Kidney tubule cell (primary cell): ENCODE measurements at places on chromosomes 5 and 9.
A peak's percentile ranks its signal among the peaks of the same experiment; 100 is the strongest.

GRCh38 chr9:3768712-3769457, 243.1 kb upstream of the RFX3 start:
- no peak for DNase-seq

DNA sequence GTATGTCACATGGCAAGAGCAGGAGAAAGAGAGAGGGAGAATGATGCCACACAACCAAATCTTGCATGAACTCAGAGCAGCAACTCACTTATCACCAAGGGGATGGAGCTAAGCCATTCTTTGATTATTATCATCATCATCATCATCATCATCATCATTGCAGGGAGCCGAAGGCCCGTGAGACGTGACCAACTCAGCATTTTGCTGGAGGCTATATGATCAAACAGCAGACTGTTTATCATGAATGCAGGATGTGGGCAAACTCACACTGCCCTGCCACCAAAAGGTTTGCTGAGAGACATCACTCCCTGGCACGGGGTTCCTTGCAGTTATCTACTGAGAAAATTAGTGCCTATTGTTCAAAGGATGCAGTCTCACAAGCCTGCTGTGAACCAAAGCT, 8.6 kb upstream of the ZNF169 start:
- DNase-seq = no peak

- DNase-seq = no peak
Measured at GRCh38 chr5:14331386-14331781, 188.2 kb downstream of the TRIO start.

GRCh38 chr5:163005949-163006348, 431.4 kb upstream of the CCNG1 start:
- DNase-seq = peak; percentile 61

DNA sequence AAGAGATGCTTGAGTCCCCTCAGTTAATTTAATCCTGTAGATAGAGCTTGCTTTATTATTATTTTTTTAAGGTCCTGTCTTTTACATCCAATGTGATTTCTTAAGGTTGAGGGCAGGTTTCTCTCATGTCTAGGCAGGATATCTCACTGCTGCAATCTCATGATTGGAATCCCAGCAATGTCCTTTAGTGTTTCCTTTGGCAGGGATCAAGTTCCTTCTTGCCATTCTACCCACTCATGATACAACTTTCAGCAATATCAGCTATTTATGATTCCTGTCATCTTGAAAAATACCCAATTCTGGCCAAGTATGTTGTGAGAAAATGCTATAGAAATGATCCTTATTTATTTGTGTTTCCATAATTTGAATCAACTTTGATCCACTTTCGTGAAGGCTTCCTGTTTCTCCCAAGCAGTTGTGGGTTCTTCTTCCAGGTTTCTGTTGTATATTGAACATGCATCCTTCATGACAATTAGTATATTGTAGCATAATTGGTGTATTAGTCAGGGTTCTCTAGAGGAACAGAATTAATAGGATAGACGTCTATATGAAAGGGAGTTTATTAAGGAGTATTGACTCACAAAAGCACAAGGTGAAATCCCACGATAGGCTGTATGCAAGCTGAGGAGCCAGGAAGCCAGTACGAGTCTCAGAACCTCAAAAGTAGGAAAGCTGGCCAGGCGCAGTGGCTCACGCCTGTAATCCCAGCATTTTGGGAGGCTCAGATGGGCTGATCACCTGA, 18.4 kb upstream of the VPS13A start:
- DNase-seq = peak; percentile 15

DNA sequence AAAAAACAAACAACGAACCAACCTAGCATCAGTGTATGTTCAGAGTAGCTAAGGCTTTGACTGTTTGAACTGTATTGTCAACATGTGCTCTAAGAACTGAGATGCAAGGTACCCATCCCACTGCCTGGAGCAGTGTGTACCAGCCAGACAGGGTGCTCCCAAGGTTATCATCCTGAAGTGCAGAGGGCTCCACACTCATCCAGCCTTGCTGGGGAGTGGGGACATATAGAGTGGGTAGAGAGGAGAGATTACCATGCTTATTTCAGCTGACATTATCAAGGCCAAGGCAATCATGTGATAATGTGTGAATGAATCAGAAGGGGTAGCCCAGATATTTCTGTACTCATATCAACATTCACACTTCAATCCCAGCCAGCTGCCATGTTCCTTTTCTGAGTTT, 68.7 kb upstream of the ZNF622 start:
- no peak for DNase-seq

- DNase-seq = peak; percentile 17
Measured at GRCh38 chr5:7805379-7805778, 45.6 kb downstream of the CFAP90 start.

DNA sequence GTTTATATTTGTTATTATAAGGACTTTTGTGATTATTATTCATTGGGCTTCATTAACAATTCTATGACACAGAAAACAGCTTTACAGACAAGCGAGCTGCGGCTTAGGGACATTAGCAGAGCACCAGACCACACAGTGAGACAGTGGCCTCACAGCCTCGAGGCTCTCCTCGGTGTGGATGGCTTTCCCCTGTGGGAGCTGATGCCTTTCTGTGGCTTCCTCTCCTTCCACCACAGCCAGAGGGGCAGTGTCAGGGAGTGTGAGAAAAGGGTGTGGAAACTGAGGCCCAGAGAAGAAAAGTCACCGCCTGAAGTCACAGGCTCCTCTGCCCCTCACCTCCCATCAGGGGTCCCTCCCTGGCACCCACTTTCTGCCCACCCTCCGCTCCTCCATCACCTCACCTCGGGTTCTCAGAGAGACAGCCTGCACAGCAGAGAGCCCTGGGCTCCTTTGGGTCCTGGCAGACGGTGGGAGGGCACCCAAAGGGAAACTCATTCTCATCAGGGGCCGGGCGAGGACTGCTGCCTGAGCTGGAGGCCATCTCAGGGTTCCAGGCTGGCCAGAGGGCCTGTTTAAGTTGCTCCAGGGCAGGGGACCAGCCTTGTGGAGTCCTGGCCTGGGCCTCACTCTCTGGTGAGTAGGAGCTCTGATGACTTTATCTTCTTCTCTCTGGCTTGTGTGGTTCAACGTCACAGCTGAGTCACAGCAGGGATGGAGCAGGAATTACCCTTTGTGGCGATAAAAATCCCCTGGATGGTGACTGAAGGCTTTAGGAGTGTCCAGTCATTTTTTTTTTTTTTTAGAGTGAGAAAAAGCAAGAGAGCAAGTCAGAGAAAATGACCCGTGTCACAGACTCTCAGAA, 830 bp downstream of the TRAF1 start:
- DNase-seq = peak; percentile 97

GRCh38 chr9:112905084-112905483, 14.4 kb upstream of the SLC46A2 start:
- peak; percentile 23 for DNase-seq

- DNase-seq = peak; percentile 99
Measured at GRCh38 chr5:181223058-181223728, at the start of gene TRIM41. TSS of gene TRIM41 (plus strand) at chr5:181223281. CDS start at chr5:181224000, 719 bp downstream.

GRCh38 chr9:120882935-120883607, 6.1 kb upstream of the PHF19 start:
- peak; percentile 73 for DNase-seq

DNA sequence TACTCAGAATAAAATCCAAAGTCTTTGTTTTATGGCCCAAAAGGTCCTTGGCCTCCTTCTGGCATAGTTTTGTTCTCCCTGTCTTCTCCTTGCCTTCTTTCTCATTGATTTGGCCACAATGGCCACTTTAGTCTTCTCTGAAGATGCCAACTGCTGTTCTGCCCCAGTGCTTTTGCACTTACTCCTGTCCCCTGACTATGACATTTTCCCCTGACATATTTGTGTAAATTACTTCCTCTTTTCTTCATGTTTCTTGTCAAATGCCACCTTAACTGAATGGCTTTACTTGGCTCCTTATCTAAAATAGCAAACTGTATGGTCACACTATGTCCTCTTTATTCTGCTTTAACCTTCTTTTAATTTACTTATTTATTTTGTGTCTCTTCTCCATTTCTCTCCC, 484.7 kb upstream of the ARRDC3 start:
- no peak for DNase-seq

DNA sequence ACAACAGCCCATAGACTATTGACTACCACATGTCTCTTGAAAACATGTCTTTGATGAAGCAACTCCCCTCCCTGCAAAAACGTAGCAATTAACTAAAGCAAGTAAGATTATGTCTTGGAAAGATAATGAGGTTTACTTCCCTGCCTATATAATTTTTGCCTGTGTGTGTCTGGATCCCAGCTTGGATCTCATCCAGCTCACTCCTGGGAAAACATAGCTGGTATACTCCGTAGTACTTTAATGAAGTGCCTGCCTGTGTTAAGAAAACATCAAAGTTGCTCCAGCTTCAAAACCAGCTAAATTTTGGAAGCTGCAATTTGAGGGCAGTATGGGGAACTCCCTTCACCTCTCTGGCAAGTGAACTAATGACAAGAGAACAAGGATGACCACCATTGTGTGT, 182.6 kb upstream of the C9orf72 start:
- no peak for DNase-seq

DNA sequence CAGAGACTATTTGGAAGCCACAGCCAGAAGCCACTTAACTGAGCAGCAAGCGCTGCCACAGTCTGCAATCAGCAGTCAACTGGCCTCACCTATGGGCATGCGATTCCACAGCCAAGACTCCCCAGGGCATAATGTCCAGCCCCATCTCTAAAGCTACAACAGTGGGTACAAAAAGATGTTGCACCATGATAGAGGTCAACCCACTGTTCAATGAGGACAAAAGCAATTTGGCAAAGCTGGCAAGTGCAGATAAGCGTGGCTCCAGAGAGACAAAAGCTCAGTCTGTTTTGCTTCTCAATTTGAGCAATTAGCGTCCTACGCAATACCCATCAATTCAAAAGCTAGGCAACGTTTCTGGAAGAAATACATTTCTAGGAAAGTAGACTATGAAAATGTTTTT, 3.2 kb downstream of the TAS2R1 start:
- no peak for DNase-seq

GRCh38 chr9:98168153-98168780, 24.2 kb downstream of the CORO2A start:
- no peak for DNase-seq

DNA sequence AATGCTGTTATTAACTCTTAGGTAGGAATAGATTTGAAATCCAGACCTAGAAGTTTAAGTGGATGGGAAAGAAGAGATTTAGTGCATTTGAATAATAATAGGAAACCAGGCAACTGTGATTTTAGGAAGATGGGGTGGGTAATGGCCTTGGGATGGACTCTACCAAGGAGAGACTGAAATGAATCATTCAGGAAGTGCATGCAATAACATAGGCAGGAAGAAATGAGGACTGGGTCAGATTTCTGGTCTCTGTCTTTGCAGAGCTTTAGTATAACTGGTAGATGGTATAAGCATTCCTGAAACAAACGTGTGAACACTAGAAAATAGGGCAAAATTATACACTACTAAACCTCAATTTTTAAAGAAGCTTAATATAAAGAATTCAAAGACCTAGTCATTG, 274.4 kb upstream of the CLINT1 start:
- DNase-seq = no peak

DNA sequence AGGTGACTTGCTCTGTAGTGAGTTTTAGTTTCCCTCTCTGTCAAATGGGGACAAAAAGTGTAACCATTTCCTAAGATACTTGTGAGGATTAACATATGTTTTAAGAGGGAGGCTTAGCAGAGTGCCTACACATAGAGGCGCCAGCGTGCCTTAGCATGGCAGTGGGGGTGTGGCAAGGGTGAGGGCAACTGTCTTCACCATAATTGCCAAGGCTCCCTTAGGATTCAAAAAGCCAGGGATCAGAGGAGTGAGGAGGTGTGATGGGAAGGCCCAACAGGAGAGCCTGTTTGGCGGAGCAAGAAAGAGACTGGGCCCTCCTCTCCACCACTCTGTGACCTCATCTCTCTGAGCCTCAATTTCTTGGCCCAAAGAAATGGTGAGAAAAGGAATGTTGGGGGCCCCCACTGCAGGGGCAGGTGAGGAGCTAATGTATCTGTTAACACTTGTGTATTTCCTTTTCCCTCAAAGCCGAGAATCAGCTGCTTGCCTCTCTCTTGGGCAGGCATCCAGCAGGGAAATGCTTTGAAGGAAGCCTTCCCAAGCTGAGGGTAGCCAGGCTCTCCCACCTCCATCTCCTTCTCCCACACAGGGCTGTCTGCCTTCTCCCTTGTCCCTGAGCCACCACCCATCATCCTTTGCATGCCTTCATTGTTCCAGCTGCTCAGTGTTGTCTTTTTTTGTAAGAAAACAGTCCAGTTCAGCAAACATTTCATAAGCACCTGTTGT, 76.0 kb downstream of the DAB2IP start:
- DNase-seq = no peak

DNA sequence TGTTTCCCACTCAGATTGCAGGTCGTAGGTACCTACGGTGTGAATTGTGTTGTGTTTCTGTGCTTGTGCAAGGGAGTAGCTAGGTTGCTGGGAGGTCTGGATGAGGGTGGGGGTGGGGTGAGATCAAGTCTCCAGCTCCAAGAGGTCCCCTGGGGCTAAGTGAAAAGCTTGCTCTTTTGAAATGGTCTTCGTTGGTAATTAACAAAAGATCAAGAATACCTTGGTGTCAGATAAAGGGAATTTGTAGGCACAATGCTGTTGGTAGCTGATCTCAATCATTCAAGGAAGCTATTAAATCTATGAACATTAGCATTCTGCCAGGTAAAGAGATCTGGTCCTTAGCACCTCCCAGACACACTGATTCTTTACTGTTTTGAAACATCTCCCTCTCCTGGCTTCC, 928 bp upstream of the PCDHGC4 start:
- no peak for DNase-seq

DNA sequence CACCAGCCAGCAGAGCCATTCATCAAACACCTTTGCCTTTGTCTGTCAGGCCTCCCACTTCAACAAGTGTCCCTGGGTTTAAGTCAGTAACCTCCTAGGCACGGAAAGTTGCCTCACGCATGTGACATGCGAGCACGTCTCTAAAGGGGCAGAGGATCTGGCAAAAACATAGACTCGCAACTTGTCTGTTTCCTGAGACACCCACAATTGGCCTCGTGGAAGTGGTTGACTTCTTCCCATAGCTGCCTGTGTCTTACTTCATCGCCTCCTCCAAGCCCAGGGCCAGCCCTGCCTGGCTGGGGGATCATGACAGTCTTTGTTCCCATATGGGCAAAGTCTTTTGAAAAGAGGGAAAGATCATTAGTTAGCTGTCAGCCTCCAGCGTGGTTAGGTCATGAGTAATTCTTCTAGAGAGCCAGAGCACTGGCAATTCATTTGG, 35.5 kb upstream of the GLRX start:
- DNase-seq = peak; percentile 70

DNA sequence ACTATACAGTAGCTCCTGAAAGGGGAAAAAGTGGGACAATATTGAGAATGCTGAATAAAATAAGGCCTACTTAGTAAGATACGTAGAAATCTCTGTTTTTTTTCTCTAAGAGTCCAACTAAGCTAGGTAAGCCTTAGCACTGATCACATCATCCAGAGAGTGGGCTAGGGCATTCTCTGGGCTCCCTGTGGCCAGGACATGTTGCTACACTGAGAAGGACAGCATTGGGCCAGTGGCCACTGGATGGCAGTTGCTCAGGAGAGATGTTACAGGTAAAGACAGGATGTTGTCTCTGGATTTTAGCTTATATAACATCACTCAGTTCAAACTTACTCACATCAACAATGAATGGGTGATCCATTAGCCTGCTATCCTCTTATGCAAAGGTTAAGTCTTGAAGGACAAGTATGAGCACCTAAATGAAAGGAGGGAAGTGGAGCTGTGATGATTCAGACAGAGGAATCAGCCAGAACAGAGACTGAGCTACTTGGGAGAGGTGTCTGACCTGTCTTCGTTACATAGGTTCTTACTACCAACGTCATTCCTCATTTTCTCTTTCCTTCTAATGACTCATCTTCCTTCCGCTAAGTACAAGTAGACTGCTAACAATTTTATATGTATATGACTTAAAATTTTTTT, 226.6 kb upstream of the ADCY2 start:
- DNase-seq = no peak
